ENCODE measurements at places on chromosomes 11 and 22.

GRCh38 chr11:1229471-1230120, 6.7 kb downstream of the MUC5B start:
- no peaks in the 10 kb centered on the region for H3K4me1 ChIP-seq
- DNase-seq: no peak
- no peaks in the 10 kb centered on the region for H3K36me3 ChIP-seq

DNA sequence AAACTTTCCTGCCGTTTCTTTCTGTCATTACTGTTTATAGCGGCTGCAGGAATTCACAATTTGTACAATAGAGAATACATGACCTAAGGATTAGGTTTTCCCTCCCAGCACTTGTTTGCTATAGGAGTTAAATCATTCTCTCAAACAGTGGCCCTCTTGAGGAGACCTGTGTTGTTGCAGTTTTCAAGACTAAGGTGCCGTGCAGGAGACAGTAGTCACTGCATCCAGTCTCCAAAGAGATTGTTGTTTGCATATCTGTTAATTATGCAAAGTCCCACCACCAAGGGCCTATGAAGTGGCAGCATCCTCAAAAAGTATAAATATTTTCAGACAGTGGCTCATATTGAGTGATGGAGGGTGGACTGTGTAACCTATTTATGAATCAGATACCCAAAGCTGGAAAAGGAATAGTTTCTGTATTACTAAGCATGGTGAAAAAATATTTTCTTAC, 2.3 kb downstream of the PRSS23 start:
- H3K27ac ChIP-seq: peak overlapping the region; percentile 40
- peak overlapping the region; percentile 10 for H3K4me3 ChIP-seq
- peaks cover 60% of the 10 kb centered on the region for H3K4me1 ChIP-seq
- H3K36me3 ChIP-seq: no peaks in the 10 kb centered on the region
- no peak for DNase-seq

GRCh38 chr11:17917556-17917955, 95.3 kb downstream of the SERGEF start:
- peaks cover 8% of the 10 kb centered on the region for H3K4me1 ChIP-seq
- no peaks in the 10 kb centered on the region for H3K27me3 ChIP-seq
- no peak for DNase-seq
- H3K4me3 ChIP-seq: no peak overlapping the region
- no peak overlapping the region for H3K27ac ChIP-seq

- peaks cover 3% of the 10 kb centered on the region for H3K27me3 ChIP-seq
- no peaks in the 10 kb centered on the region for H3K36me3 ChIP-seq
- H3K27ac ChIP-seq: no peak overlapping the region
- peak; percentile 12 for DNase-seq
- peak overlapping the region; percentile 67 for H3K4me3 ChIP-seq
- no peaks in the 10 kb centered on the region for H3K4me1 ChIP-seq
Observed at GRCh38 chr22:49052023-49052538, 775.6 kb downstream of the BRD1 start.

DNA sequence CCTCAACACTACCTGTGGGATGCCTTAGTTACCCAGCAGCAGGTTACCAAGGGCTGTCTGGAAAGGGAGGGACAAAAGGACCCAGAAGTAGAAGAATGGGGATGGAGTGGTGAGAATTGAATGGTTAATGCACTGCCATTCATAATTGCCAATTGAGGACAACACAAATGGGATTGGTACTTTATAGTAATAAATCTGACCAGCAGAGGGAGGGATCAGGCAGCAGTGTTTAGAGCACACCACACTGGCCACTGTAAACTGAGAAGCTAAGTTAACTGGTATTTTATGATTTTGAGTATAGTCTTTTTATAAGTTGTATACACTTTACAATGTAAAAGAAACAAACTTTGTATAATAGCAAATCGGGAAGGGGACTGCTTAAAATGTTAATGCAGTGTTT, 10.7 kb downstream of the TBRG1 start:
- no peak for DNase-seq
- H3K36me3 ChIP-seq: peaks cover 53% of the 10 kb centered on the region
- H3K27me3 ChIP-seq: no peaks in the 10 kb centered on the region
- no peak overlapping the region for H3K27ac ChIP-seq
- H3K4me3 ChIP-seq: no peak overlapping the region

GRCh38 chr11:116145187-116145865, 627.5 kb downstream of the BUD13 start:
- no peaks in the 10 kb centered on the region for H3K4me1 ChIP-seq
- H3K4me3 ChIP-seq: no peak overlapping the region
- no peak for DNase-seq
- H3K36me3 ChIP-seq: no peaks in the 10 kb centered on the region

- no peak overlapping the region for H3K27ac ChIP-seq
- H3K4me1 ChIP-seq: no peaks in the 10 kb centered on the region
- no peaks in the 10 kb centered on the region for H3K36me3 ChIP-seq
- H3K4me3 ChIP-seq: no peak overlapping the region
- DNase-seq: no peak
Observed at GRCh38 chr22:49009359-49010063, 818.2 kb downstream of the BRD1 start.

DNA sequence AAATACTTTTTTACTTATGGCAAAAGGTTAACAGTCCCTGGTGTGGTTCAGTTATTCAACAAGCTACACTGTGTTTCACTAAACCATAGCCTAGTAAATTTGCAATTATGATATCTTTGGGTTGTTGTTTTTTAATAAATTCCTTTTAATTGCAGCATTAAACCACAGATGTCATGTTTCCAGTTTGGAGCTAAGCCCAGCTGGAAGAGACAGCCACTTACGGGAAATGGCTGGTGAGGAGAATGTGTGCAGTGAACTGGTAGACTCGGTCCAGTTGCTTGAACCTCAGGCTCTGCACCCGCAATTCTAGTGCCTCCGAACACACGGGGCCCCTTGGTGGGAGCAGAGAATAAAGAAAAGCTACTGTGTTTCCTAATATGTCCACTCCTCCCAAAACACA, 70.8 kb downstream of the WNT11 start:
- H3K4me3 ChIP-seq: no peak overlapping the region
- no peak for DNase-seq
- no peaks in the 10 kb centered on the region for H3K27me3 ChIP-seq
- H3K4me1 ChIP-seq: peaks cover 16% of the 10 kb centered on the region

- DNase-seq: peak; percentile 66
- no peak overlapping the region for H3K27ac ChIP-seq
- H3K4me3 ChIP-seq: no peak overlapping the region
- peaks cover 17% of the 10 kb centered on the region for H3K36me3 ChIP-seq
Observed at GRCh38 chr11:57499413-57499982, 16.0 kb downstream of the SLC43A1 start.

- no peak overlapping the region for H3K4me3 ChIP-seq
- peaks cover 1% of the 10 kb centered on the region for H3K4me1 ChIP-seq
- H3K27me3 ChIP-seq: peaks cover 9% of the 10 kb centered on the region
- H3K36me3 ChIP-seq: no peaks in the 10 kb centered on the region
- no peak overlapping the region for H3K27ac ChIP-seq
Observed at GRCh38 chr11:554428-555226, 5.9 kb downstream of the LMNTD2 start.

GRCh38 chr22:20968281-20968977, 1.4 kb downstream of the AIFM3 start:
- peaks cover 11% of the 10 kb centered on the region for H3K27me3 ChIP-seq
- H3K4me3 ChIP-seq: no peak overlapping the region
- H3K36me3 ChIP-seq: no peaks in the 10 kb centered on the region
- DNase-seq: no peak

DNA sequence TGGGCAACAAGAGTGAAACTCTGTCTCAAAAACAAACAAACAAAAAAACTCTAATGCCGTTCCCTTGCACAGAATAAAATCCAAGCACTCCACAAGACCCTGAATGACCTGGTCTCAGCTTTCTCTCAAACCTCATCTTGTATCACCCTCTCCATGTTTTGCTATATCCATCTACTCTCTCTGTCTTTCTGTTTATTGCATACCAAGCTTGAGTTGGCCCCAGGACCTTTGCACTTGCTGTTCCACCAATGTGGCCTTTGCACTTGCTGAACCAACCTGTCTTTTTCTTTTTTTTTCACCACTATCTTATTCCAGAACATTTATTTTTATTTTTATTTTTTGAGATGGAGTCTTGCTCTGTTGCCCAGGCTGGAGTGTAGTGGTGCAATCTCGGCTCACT, 2.0 kb upstream of the L3MBTL2 start:
- H3K4me3 ChIP-seq: peak overlapping the region; percentile 9
- no peak for DNase-seq
- H3K4me1 ChIP-seq: peaks cover 35% of the 10 kb centered on the region
- H3K27ac ChIP-seq: no peak overlapping the region
- peaks cover 13% of the 10 kb centered on the region for H3K36me3 ChIP-seq

GRCh38 chr22:23070418-23071229, at the start of gene GNAZ:
Gene GNAZ, plus strand, starts transcription at chr22:23070519. Its CDS starts 25,177 bp downstream, at chr22:23095696.
- H3K36me3 ChIP-seq: no peaks in the 10 kb centered on the region
- no peak for DNase-seq
- H3K4me3 ChIP-seq: peak within 1 kb of the TSS; percentile 72
- H3K27ac ChIP-seq: no peak within 1 kb of the TSS
- peaks cover 14% of the 10 kb centered on the region for H3K4me1 ChIP-seq
- peaks cover 27% of the 10 kb centered on the region for H3K27me3 ChIP-seq

- no peaks in the 10 kb centered on the region for H3K36me3 ChIP-seq
- no peaks in the 10 kb centered on the region for H3K4me1 ChIP-seq
- H3K4me3 ChIP-seq: no peak overlapping the region
- no peak for DNase-seq
- H3K27me3 ChIP-seq: peaks cover 9% of the 10 kb centered on the region
- no peak overlapping the region for H3K27ac ChIP-seq
Observed at GRCh38 chr22:39292561-39293074, 26.8 kb downstream of the RPL3 start.
